Stimulated activated CD4-positive, alpha-beta T cell treated with anti-CD3 and anti-CD28 coated beads, Interleukin-1b, Interleukin-23, amount 100 ng/mL, for 1 hour (primary cell): ENCODE measurements at places on chromosomes 12 and 14.

- DNase-seq = no peak
Measured at GRCh38 chr14:89221109-89221810, 195.8 kb downstream of the FOXN3 start.

GRCh38 chr12:132246997-132247717, 82.2 kb downstream of the GALNT9 start:
- no peak for DNase-seq

DNA sequence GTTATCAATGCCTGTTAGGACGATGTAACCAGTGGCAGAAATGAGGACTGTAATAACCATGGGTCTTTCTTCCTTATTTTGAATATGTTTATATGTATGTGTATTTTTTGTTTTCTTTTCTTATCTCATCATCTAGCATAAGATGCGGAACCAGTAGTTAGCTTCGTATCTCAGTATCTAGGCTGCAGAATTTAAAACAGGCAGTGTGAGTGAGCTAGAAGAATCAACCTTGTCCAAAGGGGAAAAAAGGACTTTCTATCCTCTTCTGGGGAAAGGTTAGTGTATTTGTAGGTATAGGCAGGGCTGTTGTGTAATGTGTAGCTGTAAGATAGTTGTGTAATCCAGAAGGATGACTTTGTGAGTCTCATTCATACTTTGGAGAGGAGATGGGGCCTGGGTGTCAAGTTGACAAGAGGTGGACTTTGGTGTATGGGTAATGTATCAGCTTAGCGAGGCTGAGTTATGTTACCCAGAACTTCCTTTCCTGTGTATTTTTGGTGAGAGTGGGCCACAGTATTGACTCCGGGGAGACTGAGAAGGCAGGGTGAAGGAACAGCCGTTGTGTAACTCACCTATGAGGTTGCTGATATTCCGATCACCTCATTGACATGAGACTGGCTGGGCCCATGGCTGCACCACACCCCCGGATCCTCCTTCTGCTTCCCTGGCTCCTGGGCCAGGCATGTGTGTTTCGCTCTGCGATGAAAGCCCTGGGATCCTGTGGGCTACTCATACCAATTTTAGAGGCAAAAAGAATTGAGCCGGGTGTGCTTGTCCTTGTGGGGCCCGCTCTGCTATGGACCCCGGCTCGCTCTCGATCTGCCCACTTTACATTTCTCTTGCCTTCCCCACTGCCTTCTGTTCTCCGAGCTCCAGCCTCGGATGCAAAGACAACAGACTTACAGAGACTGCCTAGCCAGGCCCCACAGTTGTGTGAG, 24.3 kb downstream of the DLK1 start:
- no peak for DNase-seq

- no peak for DNase-seq
Measured at GRCh38 chr12:111105294-111105693, 184.9 kb upstream of the MYL2 start.

GRCh38 chr14:64421166-64421565, 33.0 kb downstream of the MTHFD1 start:
- DNase-seq = no peak

- DNase-seq = no peak
Measured at GRCh38 chr12:96701856-96702255, 205.2 kb upstream of the NEDD1 start.

- no peak for DNase-seq
Measured at GRCh38 chr14:55802986-55803872, 223.2 kb downstream of the KTN1 start.

DNA sequence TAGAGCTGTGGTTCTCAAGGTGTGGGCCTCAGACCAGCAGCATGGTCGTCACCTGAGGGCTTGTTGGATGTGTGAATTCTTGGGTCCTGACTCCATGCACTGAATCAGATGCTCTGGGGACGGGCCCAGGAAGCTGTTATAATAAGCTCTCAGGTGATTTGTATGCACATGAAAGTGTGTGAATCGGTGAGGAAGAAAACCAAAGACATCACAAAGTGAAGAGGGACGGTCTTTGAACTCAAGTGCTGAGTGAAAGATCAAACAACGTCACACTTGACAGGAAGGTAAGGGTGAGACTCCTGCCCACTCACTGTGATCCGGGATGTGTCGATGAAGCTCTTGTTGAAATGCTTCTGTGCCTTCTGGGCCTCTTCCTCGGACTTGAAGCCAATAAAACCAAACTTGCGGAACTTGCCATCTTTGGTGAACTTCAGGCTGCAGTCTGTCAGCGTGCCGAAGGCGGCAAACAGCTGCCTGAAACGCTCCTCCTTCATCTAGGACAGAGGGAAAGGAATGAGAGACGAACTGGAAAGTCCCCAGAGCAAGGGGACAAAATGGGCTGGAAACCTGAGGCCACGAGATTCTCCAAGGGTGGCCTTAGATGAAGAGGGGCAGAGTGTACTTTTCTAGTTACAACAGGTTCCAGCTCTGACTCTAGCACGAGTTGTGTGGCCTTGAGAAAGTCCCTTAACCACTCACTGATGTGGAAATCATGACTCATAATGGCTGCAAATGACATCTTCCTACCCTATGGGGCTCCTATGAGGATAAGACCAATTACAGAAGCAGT, 4.0 kb downstream of the RBM19 start:
- no peak for DNase-seq

- no peak for DNase-seq
Measured at GRCh38 chr12:57156701-57157403, 9.4 kb upstream of the LRP1-AS start.
